ACHN (cell line): ENCODE measurements at places on chromosomes 3 and 15.

- DNase-seq: peak; percentile 88
These were observed 102.7 kb downstream of the PTPRG start for GRCh38 chr3:61664105-61664482.

- no peak for DNase-seq
These were observed 99.9 kb upstream of the GAP43 start for GRCh38 chr3:115523458-115523857.

DNA sequence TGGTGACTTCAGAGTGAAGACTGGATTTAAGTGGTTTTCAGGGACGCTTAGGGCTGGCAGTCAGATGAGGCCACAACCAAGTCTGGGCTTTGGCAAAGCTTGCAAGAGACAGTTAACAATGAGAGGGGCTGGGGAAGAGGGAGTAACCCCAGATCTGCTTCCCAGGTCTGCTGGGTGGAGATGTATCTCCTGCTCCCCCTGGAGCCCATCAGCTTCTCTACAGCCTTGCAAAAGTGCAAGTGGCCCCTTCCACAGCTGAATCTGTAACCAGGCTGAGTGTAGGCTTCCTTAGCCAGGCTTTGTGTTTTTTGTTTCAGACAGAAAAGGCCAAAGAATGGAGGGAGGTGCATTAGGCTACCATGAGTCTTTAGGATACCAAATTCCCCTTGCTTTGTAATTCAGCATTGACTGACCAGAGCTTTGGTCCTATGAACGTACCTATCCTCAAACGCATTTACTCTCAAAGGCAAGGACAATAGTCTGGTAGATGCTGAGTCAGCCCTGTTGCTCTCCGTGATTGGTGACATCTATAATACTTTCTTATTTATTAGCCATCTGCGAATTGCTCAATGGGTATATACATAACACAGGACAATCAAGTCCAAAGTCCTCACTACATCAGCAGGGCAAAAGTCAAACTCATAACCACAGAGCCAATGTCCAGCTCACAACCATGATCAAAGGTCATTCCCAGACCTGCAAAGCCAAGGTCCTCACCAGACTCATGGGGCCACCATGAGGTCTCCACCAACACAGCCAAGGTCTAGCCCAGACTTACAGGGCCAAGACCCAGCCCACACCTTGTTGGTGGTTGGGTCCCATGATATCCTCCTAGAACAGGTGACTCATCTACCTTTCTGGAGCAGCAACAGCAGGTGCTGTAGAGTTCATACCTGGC is 17.1 kb downstream of the CCDC13 start:
- peak; percentile 30 for DNase-seq

GRCh38 chr3:71048948-71049347 is 534.6 kb downstream of the FOXP1 start:
- no peak for DNase-seq

DNA sequence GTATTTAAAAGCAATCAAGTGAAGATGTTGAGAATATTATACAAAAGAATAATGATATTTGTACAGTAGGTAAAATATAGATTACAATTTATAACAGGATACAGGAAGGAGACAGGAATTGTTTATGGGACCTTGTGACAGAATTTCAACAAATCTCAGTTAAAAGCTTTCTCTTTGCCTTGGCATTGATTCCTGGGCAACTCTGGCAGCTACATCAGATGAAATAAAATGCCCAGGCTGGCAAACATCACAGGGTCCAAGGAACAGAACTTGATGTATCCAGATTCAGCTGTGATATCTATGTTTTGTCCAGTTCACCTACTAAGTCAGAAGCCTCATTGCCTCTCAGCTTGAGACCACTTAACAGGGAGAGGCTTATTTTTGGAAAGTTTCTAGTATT is 473.1 kb downstream of the MCTP2 start:
- no peak for DNase-seq

- DNase-seq: no peak
These were observed 136.7 kb upstream of the TLE3 start for GRCh38 chr15:70234256-70234905.

DNA sequence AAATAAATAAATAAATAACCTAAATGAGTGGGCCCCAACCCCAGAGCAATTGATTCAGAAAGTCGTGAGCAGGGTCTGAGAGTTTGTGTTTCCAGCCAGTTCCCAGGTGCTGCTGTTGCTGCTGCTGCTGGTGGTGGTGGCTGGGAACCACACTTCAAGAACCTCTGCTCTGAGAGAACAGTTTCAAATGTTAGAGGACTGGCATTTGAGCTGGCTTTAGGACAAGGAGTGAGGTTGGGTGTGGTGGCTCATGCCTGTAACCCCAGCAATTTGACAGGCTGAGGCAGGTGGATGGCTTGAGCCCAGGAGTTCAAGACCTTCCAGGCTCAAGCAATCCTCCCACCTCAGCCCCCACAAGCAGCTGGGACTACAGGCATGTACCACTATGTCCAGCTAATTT is 123.1 kb upstream of the UBE2E1 start:
- no peak for DNase-seq

DNA sequence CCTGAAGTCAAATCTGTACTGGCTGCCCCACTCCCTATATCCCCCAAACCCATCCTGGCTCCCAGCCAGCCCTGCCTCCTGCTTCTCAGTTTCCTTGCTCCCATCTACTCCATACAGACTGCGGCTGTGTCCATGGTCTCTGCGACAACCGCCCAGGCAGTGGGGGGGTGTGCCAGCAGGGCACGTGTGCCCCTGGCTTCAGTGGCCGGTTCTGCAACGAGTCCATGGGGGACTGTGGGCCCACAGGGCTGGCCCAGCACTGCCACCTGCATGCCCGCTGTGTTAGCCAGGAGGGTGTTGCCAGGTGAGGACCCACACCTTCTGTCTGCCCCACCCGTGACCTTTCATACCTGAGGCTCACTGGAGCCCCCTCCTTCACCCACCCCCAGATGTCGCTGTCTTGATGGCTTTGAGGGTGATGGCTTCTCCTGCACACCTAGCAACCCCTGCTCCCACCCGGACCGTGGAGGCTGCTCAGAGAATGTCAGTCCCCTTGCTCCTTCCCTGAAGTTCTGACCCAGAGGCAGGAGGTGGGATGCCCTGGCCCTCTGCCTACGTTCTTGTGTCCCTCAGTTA is 14.7 kb downstream of the STAB1 start:
- DNase-seq: no peak

DNA sequence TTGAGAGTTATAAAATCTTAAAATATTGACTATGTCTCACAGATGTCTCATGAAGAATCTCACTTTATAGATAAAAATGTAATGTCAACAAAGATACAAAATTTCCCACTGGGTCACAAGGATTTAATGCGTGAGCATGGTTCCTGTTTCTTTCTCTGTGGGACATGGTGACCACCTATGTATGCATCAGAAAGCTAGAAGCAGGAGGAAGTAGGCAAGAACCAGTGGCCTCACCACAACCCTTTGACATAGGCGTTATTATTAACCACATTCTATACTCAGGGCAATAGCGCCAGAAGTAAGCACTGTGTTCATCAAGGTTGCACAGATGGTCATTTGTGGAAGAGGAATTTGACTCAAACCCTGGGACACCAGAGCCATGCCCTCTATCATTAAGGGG is 11.7 kb upstream of the ADAMTS17 start:
- DNase-seq: no peak

DNA sequence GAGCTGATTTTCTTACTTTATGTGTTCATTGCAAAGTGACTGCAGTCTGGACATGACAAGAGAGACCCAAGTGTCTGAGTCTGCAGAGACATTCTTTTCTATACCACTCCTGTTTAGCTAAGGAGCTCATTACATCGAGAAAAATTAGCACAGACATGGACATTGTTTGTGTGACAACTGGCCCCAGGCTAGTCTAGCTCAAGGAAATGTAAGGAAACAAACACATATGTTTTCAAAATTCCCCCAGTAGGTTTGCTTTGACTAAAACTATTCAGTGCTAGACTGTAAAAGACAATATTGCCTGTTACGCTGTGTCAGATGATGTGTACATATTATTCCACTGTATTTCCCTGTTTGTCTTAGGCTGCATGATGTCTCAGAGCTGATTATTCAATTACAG is 40.9 kb downstream of the TPRG1 start:
- DNase-seq: no peak

- DNase-seq: peak; percentile 23
These were observed 40.2 kb downstream of the TRANK1 start for GRCh38 chr3:36904641-36905040.

- no peak for DNase-seq
These were observed 131.1 kb downstream of the ROBO2 start for GRCh38 chr3:77171026-77171425.

- DNase-seq: peak; percentile 28
These were observed 420 bp downstream of the SLC27A2 start for GRCh38 chr15:50182219-50183013.

DNA sequence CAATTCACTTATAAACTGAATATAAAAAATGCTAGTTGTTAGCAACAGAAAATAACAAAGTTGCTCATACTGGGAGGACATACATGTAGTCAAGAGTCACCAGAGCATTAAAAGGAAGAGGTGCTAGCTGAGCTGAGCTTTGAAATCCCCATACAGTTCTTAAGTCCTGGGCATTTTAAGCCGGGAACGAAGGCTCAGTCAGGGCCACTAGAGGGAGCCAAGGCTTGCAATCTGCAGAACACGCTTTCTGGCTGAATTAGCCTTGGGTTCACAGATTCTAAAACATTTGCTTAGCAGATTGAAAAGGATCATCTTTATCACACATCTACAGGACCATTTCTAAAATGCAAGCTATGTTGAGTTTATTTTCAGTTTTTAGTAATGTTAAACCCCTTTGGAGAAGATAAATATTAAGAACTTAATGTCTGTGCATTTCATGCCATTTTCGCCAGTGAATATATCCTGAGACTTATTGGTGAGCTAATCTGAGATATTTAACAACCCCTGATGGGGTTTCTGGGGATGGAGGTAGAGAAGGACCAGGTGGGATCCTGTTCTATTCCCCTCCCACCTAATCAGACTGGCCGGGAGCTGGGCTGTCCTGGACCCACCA is 26.3 kb upstream of the MNS1 start:
- DNase-seq: peak; percentile 69

- DNase-seq: no peak
These were observed 271.6 kb downstream of the ERC2 start for GRCh38 chr3:56196700-56197099.

DNA sequence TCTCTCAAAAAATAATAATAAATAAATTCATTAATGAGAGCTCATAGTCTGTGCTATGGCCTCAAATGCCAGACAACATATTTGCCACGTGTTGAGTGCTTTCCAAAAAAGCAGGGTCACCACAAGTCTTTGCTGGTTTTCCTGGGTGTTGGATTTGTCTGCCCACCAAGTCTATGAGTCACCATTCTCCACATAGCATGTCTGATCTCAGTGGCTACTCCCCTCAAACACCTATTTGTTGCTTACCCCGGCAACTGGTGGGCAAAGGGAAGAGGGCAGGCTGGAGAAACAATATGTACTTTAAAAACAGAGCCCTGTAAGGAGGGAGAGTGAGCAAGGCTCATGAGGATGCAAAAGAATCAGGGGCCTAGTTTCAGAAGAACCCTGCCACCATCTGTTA is 120.0 kb upstream of the ARRDC4 start:
- DNase-seq: no peak

DNA sequence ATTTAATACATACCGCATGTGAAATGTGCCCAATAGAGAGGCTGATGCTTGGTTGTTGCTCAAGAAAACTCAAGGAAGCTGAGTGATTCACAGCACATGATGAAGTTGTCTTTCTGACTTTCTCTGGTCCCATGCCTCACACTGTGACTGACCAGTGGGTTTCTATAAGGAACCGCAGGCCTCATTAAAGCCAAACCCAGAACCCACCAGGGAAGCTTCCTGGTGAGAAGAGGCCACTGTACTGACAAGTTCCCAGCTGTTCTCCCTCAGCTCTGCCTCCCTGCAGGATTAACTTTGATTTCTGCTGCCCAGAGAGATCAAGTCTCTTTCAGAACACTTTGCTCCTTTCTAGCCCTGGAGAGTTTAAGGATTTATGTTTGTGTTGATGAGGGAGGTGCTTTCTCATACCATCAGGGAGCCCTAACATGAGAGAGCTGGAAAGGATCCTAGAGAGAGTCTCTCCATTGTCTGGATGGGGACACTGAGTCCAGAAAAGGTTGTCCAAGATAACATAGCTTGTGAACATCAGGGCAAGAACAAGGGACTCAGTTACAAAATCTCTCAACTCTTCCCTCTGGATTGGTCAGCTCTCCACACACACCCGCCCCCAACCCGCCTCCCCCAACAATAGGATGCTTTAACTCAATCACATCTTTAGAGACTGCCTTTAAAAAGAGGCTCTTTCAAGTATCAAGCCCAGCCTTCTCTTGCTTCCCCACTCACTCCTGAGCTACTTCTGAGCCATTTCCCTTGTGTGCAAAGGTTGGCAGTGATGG is 303.2 kb upstream of the TLE3 start:
- no peak for DNase-seq

DNA sequence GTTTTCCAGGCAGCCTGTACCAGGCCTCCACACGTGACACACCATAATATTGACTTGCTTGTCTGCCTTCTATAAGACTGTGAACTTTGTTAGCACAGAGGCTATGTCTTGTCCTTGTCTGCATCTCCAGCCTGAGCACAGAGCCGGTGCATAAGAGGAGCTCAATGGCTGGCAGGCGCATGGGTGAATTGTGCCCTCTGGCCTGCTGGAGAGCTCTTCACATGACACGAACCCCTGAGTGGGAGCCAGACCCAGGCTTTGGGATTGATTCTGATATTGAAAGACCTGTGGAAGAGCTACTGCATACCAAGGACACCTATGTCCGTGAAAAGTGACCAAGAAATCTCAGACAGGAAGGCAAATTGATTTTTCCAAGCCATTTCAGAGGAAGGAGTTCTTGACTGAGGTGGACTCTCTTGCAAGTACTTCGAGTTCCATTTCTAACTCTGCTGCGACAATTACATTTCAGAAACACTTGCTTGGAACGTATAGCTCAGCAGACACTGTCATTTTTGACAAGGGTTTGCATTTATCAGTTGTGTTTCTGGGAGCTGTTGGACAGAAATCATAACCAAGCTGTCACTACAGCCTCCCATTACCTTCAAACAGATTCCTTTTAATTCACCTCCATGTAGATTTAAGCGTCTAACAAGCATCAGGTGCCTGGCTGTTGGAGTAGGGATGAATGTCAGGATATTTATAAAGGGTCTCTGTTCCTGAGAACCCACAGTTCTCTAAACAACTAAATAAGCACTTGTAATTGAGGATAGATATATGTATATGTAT is 281.3 kb downstream of the WDR72 start:
- DNase-seq: no peak

- no peak for DNase-seq
These were observed 17.5 kb downstream of the OSTN start for GRCh38 chr3:191216510-191216909.

GRCh38 chr3:43768381-43768973 is 77.7 kb downstream of the ABHD5 start:
- DNase-seq: no peak
